ENCODE measurements at places on chromosomes 16 and 17. TPM values are rescaled to one million over a fixed set of nuclear protein-coding genes. Genes with fewer than 3 reads are reported as not detected.
A peak's percentile ranks its signal among the peaks of the same experiment; 100 is the strongest.

Gene DNAH9
- 0.19 TPM for total RNA-seq

Gene HAP1
- total RNA-seq, result 0.86 TPM

DNA sequence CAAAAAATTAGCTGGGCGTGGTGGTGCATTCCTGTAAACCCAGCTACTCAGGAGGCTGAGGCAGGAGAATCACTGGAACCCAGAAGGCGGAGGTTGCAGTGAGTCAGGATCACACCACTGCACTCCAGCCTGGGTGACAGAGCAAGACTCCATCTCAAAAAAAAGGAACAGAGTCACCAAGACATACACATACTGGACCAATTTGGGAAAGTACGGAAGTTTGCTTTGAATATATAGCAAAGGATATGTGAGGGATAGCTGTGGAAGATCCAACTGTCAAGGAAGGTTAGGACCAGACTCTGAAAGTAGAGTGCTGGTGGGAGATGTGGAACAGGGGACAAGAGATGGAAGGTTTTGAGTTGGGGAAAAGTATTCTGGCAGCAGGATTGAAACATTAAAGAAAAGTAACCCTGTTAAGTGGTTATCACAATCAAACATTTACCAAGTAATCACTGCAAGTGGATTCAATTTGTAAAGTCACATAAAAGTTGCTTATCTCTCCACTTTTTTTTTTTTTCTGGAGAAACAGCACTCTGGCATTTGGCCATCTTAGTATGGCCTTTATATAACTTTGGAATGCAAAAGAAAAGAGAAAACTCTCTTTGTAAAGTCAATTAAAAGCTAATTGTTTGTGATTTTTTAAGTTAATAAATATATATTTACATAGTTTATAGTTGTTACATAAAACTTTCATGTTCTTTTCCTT, 259.4 kb upstream of the TBX2 start:
- no peak for DNase-seq

DNA sequence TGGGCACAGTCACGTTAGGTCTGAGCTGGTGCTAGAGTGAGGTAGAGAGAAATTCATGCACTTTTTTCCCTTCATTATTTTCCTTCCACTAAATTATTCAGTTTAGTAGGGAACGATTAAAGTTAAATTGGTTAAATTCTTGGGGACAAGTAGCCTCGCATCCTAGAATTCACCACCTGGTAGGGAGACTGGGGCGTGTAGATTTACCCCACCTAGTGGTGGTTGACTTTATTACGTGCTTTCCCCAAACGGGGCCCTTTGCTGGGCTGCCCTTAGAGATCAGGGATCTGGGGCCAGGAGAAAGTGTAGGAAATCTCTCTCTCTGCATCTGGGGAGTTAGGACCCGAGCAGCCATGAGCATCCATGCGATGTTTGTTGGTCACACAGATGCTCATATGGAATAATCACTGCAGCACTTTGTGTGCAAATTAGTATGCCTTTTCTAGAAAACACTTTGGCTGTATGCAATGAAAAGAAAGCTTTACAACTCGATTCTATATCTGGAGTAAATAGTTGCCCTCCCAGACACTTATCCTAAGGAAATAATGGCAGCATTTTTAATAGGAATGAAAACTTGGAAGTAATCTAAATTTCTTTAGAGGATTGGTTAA, 107.0 kb downstream of the PLCG2 start:
- DNase-seq, result peak; percentile 75

- DNase-seq, result no peak
Observed at GRCh38 chr17:51057534-51057933, 63.1 kb downstream of the SPAG9 start.

Measured in Calu3 (cell line).